ENCODE measurements at places on chromosomes 2 and 18.

- H3K27ac ChIP-seq: no peak overlapping the region
- no peak overlapping the region for H3K4me3 ChIP-seq
- H3K4me1 ChIP-seq: no peaks in the 10 kb centered on the region
- H3K36me3 ChIP-seq: no peaks in the 10 kb centered on the region
- H3K27me3 ChIP-seq: no peaks in the 10 kb centered on the region
Observed at GRCh38 chr18:38052879-38053590, 487.4 kb upstream of the CELF4 start.

- peaks cover 4% of the 10 kb centered on the region for H3K4me1 ChIP-seq
- H3K27ac ChIP-seq: no peak overlapping the region
- no peaks in the 10 kb centered on the region for H3K27me3 ChIP-seq
Observed at GRCh38 chr18:36887114-36887513, 58.2 kb downstream of the KIAA1328 start.

DNA sequence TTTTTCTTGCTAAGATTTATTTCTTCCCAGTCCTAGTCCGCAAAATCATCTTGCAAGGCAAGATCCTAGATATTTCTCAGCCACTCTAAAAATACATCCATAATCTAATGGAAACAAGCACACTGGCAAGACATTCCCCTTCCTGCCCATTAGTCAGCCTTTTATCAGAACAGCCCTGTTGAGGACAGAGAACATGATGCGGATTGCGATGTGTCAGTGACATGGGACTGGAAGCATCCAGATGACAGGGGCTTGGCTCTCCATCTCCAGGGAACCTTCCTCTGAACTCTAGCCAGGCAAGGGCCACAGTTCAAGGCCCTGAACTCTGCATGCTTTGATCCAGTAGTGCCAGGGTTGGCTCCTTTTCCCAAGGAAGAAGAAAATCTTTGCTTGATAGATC, 70.0 kb downstream of the VSNL1 start:
- H3K27me3 ChIP-seq: peaks cover 6% of the 10 kb centered on the region
- no peak overlapping the region for H3K27ac ChIP-seq
- DNase-seq: no peak

GRCh38 chr2:52428224-52428623, 1339.4 kb upstream of the CHAC2 start:
- DNase-seq: no peak
- H3K27ac ChIP-seq: no peak overlapping the region
- no peaks in the 10 kb centered on the region for H3K27me3 ChIP-seq
- no peak overlapping the region for H3K4me3 ChIP-seq
- no peaks in the 10 kb centered on the region for H3K4me1 ChIP-seq

GRCh38 chr18:74378179-74378682, 62.6 kb downstream of the C18orf63 start:
- no peaks in the 10 kb centered on the region for H3K27me3 ChIP-seq
- no peaks in the 10 kb centered on the region for H3K36me3 ChIP-seq
- H3K4me1 ChIP-seq: no peaks in the 10 kb centered on the region

DNA sequence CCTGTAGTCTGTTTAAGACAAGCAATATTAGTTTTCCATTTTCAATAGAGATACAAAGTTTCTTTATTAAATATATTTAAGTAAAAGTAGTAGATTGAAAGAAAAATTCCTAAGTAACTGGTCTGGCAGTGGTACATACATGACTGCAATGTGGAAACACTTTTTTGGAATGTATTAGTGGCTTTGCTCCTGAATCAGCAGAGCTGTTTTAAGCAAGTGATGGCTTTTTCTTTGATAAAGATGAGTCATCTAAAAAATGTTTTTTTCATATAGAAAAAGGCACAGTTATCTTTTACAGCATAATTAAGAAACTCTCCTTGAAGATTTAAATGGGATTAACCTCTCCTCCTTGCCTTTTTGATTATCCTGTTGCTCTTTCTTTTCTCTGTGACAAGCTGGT, 34.9 kb downstream of the KDM3A start:
- H3K27me3 ChIP-seq: no peaks in the 10 kb centered on the region
- H3K4me3 ChIP-seq: no peak overlapping the region
- DNase-seq: no peak
- no peak overlapping the region for H3K27ac ChIP-seq
- peaks cover 32% of the 10 kb centered on the region for H3K36me3 ChIP-seq
- no peaks in the 10 kb centered on the region for H3K4me1 ChIP-seq

DNA sequence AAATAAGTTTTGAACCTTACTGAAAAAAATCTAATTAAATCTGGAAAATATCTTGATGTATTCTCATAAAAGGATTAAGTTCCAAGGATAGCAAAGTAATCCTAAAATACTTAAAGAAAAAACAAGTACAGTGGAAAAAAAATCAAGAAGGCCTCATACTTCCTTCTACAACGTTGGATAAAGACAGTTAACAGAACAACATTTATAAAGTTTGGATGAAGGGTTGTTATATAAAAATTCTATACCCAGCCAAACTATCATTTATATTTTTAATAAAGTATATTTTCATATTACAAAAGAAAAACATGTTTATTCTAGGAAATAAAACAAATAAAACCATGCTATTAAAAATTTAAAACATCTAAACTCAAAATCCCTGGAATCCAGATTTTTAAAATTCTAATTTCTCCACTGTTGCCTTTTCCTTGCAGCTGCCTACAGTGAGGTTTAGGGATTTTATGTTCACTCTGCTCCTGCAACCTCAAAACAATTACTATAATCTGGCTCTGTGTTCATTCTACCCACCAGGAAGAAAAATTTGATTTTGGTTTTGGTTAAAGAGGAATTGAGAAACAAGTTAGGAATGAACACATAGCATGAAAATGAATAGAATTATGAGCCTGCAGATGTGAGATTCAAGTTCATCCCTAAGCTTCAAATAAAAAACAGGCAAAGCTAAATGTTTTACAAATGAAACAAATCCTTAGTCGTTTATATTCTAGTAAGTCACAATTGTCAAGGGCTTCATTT, 142.8 kb downstream of the LPIN1 start:
- H3K4me3 ChIP-seq: no peak overlapping the region
- no peaks in the 10 kb centered on the region for H3K4me1 ChIP-seq
- no peak overlapping the region for H3K27ac ChIP-seq
- H3K27me3 ChIP-seq: no peaks in the 10 kb centered on the region
- DNase-seq: no peak

DNA sequence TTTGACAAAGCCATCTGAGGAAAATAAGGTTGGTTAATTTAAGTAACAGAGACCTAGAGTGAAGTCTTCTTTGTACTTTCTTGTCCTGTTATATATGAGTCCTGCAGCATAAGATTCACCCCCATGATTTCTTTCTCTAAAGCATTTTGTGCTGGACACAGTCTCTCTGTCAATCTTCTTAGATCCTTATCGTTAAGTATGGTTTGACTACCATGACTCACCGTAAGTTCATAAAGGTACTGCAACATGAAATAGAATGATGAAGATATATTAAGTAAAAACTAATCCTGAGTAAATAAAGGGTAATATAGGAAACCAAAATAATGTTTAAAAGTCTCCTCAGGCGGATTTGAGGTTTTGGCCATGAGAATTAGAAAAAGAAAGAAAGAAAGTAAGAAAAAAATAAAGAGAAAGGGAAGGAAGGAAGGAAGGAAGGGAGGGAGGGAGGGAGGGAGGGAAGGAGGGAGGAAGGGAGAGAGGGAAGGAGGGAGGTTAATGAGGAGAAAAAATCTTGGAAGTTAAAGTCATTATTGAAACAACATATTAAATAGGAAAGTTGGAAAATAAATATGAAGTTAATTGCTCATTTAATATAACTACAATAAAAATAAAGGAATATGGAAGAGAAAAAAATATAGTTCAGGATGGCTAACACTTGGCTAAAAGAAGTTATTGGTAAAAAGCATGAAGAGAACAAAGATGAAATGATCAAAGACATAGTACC, 980.3 kb upstream of the CDH2 start:
- DNase-seq: no peak
- H3K27me3 ChIP-seq: no peaks in the 10 kb centered on the region
- no peak overlapping the region for H3K27ac ChIP-seq
- H3K36me3 ChIP-seq: no peaks in the 10 kb centered on the region
- H3K4me1 ChIP-seq: no peaks in the 10 kb centered on the region

- H3K4me3 ChIP-seq: no peak overlapping the region
- no peaks in the 10 kb centered on the region for H3K27me3 ChIP-seq
- H3K27ac ChIP-seq: no peak overlapping the region
- peak; percentile 14 for DNase-seq
- no peaks in the 10 kb centered on the region for H3K36me3 ChIP-seq
- H3K4me1 ChIP-seq: peaks cover 11% of the 10 kb centered on the region
Observed at GRCh38 chr2:113137827-113138226, 10.4 kb downstream of the IL1RN start.

GRCh38 chr2:72961853-72962468, 44.6 kb downstream of the EMX1 start:
- H3K27me3 ChIP-seq: no peaks in the 10 kb centered on the region
- no peak overlapping the region for H3K4me3 ChIP-seq
- DNase-seq: no peak
- no peak overlapping the region for H3K27ac ChIP-seq

- no peaks in the 10 kb centered on the region for H3K27me3 ChIP-seq
- H3K4me3 ChIP-seq: no peak overlapping the region
- peaks cover 38% of the 10 kb centered on the region for H3K4me1 ChIP-seq
- H3K27ac ChIP-seq: no peak overlapping the region
Observed at GRCh38 chr2:158221063-158222020, 119.7 kb downstream of the UPP2 start.

GRCh38 chr2:107553046-107553445, 273.6 kb upstream of the RGPD4 start:
- no peaks in the 10 kb centered on the region for H3K4me1 ChIP-seq
- no peak overlapping the region for H3K4me3 ChIP-seq
- H3K27ac ChIP-seq: no peak overlapping the region
- no peak for DNase-seq
- no peaks in the 10 kb centered on the region for H3K27me3 ChIP-seq

DNA sequence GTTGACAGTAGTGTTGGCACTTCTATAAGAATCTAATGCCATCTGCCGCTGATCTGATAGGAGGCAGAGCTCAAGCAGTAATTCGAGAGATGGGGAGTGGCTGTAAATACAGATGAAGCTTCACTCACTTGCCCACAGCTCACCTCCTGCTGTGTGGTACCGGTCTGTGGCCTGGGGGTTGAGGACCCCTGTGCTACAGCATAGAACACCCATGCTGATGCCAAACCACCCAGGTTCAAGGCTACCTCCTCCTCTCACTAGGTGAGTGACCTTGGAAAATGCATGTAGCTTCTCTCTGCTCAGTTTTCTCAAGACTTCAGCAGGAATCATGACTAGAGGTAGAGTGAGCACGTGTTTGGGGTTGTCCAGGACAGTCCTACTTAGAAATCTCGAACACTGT, 263.4 kb downstream of the SH3BP4 start:
- no peak for DNase-seq
- no peak overlapping the region for H3K27ac ChIP-seq
- no peak overlapping the region for H3K4me3 ChIP-seq
- no peaks in the 10 kb centered on the region for H3K36me3 ChIP-seq
- H3K4me1 ChIP-seq: no peaks in the 10 kb centered on the region
- no peaks in the 10 kb centered on the region for H3K27me3 ChIP-seq

DNA sequence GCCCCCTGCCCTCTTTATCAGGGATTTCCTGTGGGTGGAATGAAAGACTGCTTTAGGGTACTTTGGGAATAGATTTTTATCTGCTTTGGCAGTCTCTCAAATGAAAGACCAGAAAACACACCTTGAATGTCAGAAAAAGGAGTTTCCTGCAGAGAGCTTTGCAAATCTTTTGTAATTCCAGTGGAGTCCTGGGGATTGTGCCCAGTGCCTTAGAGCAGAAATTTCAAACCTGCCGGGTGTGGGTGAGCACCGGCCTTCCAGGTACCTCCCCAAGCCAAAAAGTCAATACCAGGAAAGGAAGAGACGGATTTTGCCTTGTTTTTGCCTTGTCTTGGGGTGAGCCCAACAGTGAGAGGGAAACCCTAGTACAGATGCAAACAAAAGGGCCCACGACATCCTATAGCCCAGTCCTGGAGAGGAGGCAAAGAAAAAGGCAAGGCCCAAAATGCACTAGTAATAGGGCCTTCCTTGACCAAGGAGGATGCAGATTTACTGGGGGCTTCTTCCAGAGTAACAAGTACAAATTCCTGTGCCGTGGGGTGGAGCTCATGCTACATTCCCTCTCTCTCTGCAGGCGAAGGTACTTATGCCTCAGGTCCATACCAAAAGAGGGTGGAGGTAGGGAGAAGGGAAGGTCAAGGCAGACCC, 36.4 kb downstream of the FOXI3 start:
- no peaks in the 10 kb centered on the region for H3K4me1 ChIP-seq
- no peak for DNase-seq
- no peaks in the 10 kb centered on the region for H3K36me3 ChIP-seq
- no peak overlapping the region for H3K27ac ChIP-seq
- no peak overlapping the region for H3K4me3 ChIP-seq

DNA sequence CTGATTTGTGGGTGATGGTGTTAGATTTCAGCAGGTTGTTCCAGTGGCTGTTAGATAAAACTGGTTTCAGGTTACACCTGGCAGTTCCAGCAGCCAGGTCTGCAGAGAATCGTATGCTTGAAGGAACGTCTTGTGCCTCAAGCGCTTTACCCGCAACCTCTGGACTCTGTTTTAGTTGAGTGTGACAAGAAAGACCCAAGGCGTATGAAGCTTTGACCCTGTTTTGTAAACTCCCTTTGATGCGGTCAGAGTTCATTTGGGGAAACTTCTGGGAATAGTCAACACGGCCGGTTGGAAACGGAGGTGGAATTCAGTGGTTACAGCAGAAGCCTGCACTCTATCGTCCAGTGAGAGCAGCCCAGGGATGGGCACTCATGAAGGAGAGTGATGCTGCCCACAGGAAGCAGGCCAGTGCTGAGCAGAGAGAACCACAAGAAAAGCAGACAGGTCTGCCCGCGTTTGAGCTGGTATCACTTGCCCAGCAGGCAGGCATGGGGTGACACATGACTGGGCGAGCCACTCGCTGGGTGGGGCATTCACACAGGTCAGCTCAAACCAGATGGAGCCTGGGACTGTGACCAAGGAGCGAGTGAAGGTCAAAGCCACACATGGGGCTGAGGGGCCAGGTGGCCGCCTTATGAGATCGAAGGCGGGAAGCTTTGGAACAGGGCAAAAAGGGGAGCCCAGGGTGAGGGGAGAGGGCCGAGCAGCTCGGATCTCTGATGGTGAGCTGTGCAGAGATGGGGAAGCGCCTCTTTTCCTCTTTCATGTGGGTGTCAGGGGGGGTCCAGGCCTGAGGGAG, 99.6 kb upstream of the MBOAT2 start:
- no peak for DNase-seq
- no peaks in the 10 kb centered on the region for H3K27me3 ChIP-seq
- H3K27ac ChIP-seq: no peak overlapping the region
- H3K4me3 ChIP-seq: no peak overlapping the region
- no peaks in the 10 kb centered on the region for H3K4me1 ChIP-seq

DNA sequence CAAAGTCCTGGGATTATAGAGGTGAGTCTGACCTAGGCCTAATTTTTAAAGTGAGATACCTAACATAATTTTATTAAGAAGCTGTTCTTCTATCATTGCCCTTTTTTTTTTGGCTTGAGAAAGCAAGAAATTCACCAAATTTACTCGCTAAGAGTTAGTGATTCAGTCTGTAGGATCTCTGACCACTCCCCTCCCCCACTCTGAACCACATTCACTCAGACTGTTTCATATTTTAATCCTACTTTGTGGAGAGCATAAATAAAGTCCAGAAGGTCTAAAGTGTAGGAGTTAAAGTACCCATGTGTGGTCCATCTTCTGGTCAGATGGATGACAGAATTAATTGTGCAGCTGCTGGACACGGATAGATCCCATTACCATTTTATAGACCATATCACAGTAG, 115.8 kb upstream of the MGAT5 start:
- H3K27ac ChIP-seq: peak overlapping the region; percentile 65
- H3K36me3 ChIP-seq: peaks cover 7% of the 10 kb centered on the region
- no peak for DNase-seq
- H3K27me3 ChIP-seq: no peaks in the 10 kb centered on the region
- peaks cover 75% of the 10 kb centered on the region for H3K4me1 ChIP-seq

Data from B cell (primary cell).